ENCODE measurements at places on chromosomes 5 and 9.

GRCh38 chr5:91228188-91228587 lies 154.9 kb downstream of the ARRDC3 start:
- DNase-seq, result no peak

GRCh38 chr5:42908086-42908485 lies 96.4 kb upstream of the SELENOP start:
- DNase-seq, result no peak

- DNase-seq, result peak; percentile 56
These were observed 59.6 kb upstream of the SLC27A6 start for GRCh38 chr5:128905568-128906110.

- DNase-seq, result no peak
These were observed 44.0 kb downstream of the PTCD2 start for GRCh38 chr5:72364171-72364570.

- DNase-seq, result no peak
These were observed 74.7 kb downstream of the TMEM161B start for GRCh38 chr5:88193896-88194295.

DNA sequence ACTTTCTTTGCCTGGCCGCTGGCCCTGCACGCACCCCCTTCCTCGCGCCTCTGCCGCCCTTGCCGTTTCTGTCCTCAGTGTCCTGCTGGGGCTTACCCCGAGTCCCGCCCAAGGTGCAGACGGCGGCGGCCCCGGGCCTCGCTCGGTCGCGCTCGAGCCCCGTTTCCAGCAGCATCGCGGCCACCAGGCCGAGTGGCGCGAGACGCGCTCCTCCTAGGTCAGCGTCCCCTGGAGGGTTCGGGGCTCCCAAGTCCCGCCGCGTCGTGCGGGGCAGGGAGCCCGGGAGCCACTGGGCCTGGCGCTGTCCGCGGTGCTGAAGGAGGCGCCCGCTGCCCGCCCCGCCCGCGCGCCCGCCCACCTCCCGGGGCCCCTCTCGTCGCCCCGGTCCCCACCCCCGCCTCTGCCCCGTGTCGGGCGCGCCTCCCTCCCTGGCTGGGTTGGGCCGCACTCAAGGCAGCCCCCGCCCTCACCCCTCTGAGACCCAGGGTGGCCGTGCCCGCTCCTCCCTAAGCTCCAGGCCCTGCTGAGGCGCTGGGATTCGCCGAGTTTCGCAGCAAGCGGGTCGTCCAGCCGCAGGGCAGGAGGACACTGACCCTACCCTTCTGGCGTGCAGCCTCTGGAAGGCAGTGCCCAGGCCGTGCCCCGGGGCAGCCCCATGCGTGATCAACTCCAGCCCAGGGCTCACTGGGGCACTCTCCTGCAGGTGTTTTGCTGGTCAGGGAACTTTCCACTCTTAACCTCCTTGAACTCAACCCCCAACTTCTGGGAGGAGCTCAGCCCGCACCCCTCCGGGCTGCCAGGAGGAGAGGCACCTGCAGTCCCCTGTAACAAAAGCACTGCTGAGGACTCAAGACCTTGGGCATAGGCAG lies at the start of gene LHX3:
Gene LHX3, minus strand, starts transcription at position 291 of the 869 bp plus-strand sequence. Its CDS starts 116 bp downstream, at position 175.
- DNase-seq, result peak; percentile 8

- DNase-seq, result no peak
These were observed 99.0 kb downstream of the MUSK start for GRCh38 chr9:110767559-110768063.

DNA sequence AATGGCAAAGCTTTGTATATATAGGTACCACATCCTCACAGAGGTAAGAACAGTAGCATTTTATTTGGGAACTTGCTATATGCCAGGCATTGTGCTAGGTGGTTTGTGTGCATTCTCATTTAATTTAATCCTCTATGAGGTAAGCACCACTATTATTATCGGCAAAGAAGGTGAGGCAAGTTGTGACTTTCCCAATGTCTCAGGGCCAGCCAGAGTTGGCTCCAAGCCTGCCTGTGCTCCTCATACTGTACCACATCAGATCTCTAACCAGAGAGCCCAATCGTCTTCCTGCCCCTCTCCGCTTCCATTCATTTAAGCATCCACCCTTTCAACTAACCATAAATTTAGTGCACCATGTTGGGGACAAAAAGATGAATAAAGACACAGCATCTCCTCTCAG lies 55.1 kb downstream of the NIPSNAP3B start:
- no peak for DNase-seq

GRCh38 chr5:132310141-132310834 lies 16.1 kb downstream of the SLC22A4 start:
- no peak for DNase-seq

GRCh38 chr9:68778635-68779034 lies 73.6 kb downstream of the PIP5K1B start:
- DNase-seq, result no peak

DNA sequence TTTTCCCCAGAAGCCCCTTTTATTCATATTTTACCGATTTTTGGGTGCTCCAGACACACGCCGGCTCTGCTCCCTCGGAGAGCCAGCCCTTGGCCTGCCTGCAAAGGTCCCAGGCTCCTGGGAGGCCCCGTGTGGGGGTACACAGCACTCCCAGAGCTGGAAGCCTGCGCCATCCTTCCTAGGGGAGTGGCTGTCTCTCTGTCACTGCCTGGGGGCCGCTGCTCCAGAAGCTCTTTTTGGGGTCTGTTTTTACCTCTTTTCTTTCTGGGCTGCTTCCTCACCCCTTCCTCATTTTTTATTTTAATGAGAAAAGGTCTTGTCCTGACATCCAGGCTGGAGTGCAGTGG lies 119.1 kb upstream of the COL5A1 start:
- DNase-seq, result no peak

- peak; percentile 6 for DNase-seq
These were observed 168.5 kb downstream of the DOCK2 start for GRCh38 chr5:169805527-169805934.

- DNase-seq, result no peak
These were observed 37.5 kb downstream of the RETREG1 start for GRCh38 chr5:16579142-16579847.

GRCh38 chr5:36786448-36787012 lies 90.0 kb upstream of the NIPBL start:
- no peak for DNase-seq

GRCh38 chr9:13717322-13718054 lies 438.0 kb upstream of the MPDZ start:
- no peak for DNase-seq

DNA sequence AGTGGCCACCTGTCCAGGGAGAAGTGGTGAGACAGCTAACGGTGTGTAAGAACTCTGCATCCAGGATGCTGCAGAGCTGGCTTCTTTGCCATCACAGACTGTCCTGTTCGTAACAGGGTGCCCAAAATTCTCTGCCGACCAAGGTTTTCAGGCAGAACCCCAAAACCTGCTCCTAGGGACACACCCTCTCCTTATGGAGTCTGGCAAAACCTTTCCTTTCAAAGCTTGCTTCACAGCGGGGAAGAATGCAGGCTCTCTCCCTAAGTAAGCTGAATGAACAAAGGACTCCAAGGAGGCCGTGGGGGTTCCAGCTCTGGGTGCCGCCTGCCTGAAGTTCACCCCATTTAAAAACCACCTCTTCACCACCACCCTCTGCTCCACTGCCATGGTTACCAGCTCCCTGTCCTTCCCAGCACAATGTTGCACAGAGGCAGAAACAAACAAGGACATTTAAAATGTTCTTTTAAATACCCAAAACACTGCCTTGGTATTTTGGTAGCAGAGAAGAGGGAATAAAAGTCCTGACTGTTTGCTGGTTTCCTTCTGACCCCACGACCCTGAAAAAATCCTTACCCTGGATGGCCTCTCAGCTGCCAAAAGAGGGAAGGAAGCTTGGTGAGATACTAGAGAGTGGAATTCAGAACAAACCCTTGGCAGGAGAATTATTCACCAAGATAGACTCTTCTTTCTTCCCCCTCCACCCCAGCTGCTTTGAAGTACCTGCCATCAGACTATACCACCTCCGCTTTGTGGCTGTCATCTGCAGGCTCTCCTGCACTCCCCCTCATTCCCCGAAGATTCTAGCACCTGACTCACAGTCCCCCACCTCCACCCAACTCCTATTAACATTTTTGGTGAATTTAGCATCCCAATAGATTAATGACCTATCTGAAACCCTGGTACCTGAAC lies 7.1 kb upstream of the KLF9 start:
- peak; percentile 58 for DNase-seq

- no peak for DNase-seq
These were observed 40.7 kb downstream of the HRH2 start for GRCh38 chr5:175698401-175699115.

GRCh38 chr9:38412751-38413150 lies 11.5 kb downstream of the IGFBPL1 start:
- no peak for DNase-seq

DNA sequence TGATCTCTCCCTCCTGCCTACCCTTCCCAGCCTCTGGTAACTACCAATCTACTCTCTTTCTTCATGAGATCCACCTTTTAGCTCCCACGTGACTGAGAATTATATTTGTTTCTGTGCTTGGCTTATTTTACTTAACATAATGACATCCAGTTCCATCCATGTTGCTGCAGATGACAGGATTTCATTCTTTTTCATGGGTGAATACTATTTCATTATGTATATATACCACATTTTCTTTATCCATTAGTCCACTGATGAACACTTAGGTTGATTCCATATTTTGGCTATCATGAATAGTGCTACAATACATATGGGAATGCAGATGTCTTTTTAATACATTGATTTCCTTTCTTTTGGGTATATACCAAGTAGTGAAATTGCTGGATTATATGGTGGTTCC lies 35.5 kb upstream of the ZNF366 start:
- DNase-seq, result no peak

DNA sequence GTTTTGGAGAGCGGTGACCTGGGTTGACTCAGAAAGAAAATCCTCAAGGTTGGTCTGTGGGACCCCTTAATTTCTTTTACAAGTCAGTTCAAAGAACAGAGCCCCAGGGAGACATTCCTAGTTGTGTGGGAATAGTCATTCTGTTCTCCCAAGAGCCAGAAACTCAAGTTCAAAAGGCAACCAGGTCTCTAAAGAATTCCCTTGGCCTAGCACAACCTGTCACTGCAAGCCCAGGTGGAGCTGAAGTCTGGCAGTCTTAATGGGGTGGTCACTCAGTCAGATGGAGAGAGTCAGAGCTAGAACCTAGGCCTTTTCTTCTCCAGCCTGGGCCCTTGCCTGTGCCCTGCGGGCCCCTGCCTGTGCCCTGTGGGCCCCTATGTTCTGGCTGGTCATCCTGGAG lies 37.5 kb upstream of the CDKN2AIPNL start:
- DNase-seq, result no peak

DNA sequence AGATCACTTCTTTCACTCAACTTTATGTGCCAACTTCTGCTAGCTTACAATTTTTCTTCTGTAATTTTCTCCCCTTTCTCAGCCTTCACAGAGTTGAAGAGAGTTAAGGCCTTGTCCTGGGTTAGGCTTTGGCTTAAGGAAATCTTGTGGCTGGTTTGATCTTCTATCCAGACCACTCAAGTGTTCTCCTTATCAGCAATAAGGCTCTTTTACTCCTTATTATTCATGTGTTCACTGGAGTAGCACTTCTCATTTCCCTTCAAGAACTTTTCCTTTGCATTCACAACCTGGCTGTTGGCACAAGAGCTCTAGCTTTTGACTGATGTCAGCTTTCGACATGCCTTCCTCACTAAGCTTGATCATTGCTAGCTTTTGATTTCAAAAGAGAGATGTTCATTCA lies 86.9 kb upstream of the ALDH1B1 start:
- DNase-seq, result no peak
